Activated CD4-positive, alpha-beta T cell treated with anti-CD3 and anti-CD28 coated beads, Interleukin-2, amount 50 U/mL, for 24 hours (primary cell): ENCODE measurements at places on chromosomes 11 and 22.

- DNase-seq = no peak
These were observed 3.5 kb downstream of the YIF1A start for GRCh38 chr11:66285250-66285947.

- no peak for DNase-seq
These were observed 27.0 kb upstream of the POU2AF1 start for GRCh38 chr11:111406091-111406490.

GRCh38 chr11:28346721-28347120, 238.5 kb downstream of the METTL15 start:
- DNase-seq = no peak

GRCh38 chr22:33897448-33897835, 22.8 kb downstream of the LARGE1 start:
- no peak for DNase-seq

GRCh38 chr11:804599-804964, 449 bp downstream of the PIDD1 start:
- DNase-seq = no peak

GRCh38 chr22:44855855-44856254, 103.5 kb downstream of the ARHGAP8 start:
- DNase-seq = no peak

DNA sequence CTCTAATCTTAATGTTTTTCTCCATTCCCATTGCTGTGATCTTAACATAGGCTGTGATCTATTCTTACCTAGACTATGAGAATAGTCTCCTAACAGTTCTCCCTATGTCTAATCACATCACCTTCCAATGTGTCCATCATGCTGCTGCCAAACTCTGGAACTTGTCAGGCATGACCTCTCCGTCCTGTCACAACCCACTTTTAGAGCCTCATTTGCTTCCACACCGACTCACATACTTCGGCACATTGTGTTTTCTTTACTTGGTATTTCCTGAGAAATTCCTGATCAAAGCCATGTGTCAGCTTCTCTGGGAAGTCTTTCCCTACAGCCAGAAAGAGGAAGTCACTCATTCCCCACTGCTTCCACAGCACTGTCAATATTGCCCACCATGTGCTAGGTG, 40.5 kb upstream of the BIRC3 start:
- no peak for DNase-seq

DNA sequence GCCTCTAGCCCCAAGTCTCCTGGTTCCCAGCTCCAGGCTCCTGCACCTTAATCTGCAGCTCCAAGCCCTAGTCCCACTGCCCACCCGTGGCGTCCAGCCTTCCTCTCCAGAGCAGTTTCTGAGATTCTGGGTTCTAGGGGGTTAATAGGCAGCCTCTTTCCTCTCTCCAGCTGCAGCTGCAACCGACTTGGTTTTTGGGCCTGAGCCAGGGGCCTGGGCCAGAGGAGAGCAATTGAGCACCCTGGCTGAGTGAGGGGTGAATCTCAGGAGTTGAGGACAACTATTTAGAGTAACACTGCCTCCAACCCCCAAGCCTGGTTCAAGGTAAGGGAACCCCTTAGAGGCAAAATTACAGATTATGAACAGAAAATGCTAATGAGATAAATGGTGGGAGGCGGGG, 9.0 kb upstream of the CHRM1 start:
- DNase-seq = no peak

- DNase-seq = no peak
These were observed 6.2 kb upstream of the FIBIN start for GRCh38 chr11:26987731-26988130.

DNA sequence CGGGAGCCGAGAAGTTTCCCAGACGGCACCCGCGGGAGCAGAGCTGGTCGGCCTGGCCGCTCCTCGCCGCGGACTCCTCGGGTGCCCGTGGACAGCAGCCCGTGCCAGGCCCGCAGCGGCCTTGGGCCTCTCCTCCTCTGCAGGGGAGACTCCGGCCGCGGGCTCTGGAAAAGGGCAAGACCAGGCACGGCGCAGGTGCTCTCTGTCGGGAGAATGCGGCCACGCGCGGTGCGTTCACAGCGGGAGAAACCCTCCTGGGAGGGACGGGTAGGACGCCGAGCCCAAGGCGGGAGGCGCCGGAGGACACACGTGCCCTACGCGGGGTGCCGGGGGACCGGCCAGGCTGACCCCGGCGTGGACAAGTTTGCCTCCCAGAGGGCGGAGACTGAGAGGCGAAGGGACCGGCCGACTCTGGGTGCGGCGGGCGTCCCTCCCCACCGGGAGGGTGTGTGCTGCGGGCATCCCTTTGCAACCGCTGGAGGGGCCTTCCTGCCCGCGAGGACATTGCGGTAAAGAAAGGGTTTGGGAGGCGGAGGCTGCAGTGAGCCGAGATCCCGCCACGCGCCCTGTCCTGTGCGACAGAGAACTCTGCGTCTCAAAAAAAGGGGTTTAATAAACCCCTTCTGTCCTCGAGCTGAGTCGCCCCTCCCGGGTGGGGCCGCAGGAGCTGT, 2.3 kb downstream of the IFITM1 start:
- DNase-seq = no peak
